HFFc6 (cell line): ENCODE measurements at places on chromosomes 7 and 10. TPM values are rescaled to one million over a fixed set of nuclear protein-coding genes. Genes with fewer than 3 reads are reported as not detected.

Gene GSDME
- total RNA-seq = 37.1 to 46.3 TPM (median 40.1 TPM) in 3 replicates

- no peak for DNase-seq
- H3K4me1 ChIP-seq = no peaks in the 10 kb centered on the region; the same call in 1 of the 2 replicates
- peaks cover 18% of the 10 kb centered on the region for H3K36me3 ChIP-seq
- H3K4me3 ChIP-seq = no peak overlapping the region
- no peak overlapping the region for H3K27ac ChIP-seq
These were observed 7.6 kb downstream of the PHF14 start for GRCh38 chr7:10981317-10981716.

GRCh38 chr7:151825721-151826120 lies 51.2 kb downstream of the PRKAG2 start:
- peaks cover 36% of the 10 kb centered on the region for H3K27me3 ChIP-seq
- H3K36me3 ChIP-seq = no peaks in the 10 kb centered on the region
- no peak for DNase-seq

GRCh38 chr7:74503061-74503460 lies 49.4 kb downstream of the GTF2IRD1 start:
- no peak overlapping the region for H3K4me3 ChIP-seq
- peaks cover 10% of the 10 kb centered on the region for H3K36me3 ChIP-seq
- H3K4me1 ChIP-seq = no peaks in the 10 kb centered on the region
- no peak overlapping the region for H3K27ac ChIP-seq
